ENCODE measurements at places on chromosomes 3 and 15.

- no peak for DNase-seq
Observed at GRCh38 chr3:109927726-109928125, 590.4 kb upstream of the DPPA4 start.

- DNase-seq = no peak
Observed at GRCh38 chr3:94359996-94360395, 297.1 kb downstream of the NSUN3 start.

- no peak for DNase-seq
Observed at GRCh38 chr15:42077689-42078088, 16.7 kb downstream of the PLA2G4D start.

DNA sequence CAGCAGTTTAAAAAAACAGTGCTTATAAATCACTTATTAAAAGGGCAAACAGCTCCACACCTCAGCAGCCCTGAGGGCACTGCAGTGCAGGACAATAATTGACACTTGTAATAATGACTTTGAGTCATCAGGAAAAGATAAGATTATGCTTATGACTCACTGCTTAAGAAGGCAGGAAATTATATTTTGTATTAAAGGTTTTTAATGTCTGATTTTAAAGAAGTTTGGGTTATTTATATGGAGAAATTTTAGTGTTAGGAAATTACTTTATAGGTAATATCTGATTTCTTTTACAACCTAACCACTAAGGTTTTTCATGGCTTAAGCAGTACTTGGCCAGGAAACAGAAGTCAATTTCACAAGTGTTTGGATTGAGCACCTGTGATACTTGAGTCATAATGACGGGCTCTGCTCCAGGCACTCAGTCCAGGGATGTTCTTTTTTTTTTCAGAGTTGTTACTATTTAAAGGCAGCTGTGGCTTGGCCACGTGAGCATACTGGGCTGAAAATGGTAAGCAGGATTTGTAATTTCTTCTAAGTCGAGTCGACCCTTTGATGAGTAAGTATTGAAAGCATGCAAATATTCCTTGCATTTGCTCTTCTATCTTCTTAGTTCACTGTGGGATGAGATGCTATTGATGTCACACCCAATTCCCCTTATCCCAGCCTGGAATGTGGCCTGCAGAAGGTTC is 21.6 kb upstream of the SLC6A20 start:
- no peak for DNase-seq

GRCh38 chr3:46132565-46132964 is 75.5 kb downstream of the CCR1 start:
- DNase-seq = no peak

- DNase-seq = no peak
Observed at GRCh38 chr15:51183076-51183475, 88.4 kb upstream of the TNFAIP8L3 start.

All from stimulated activated CD4-positive, alpha-beta T cell treated with anti-CD3 and anti-CD28 coated beads, Interleukin-12 subunit alpha, Interleukin-12 subunit beta, amount 100 ng/mL, for 48 hours (primary cell).